NCI-H1436 (cell line): ENCODE measurements at places on chromosomes 3 and 15.

GRCh38 chr3:107662124-107662507 is 139.4 kb downstream of the BBX start:
- DNase-seq = no peak

DNA sequence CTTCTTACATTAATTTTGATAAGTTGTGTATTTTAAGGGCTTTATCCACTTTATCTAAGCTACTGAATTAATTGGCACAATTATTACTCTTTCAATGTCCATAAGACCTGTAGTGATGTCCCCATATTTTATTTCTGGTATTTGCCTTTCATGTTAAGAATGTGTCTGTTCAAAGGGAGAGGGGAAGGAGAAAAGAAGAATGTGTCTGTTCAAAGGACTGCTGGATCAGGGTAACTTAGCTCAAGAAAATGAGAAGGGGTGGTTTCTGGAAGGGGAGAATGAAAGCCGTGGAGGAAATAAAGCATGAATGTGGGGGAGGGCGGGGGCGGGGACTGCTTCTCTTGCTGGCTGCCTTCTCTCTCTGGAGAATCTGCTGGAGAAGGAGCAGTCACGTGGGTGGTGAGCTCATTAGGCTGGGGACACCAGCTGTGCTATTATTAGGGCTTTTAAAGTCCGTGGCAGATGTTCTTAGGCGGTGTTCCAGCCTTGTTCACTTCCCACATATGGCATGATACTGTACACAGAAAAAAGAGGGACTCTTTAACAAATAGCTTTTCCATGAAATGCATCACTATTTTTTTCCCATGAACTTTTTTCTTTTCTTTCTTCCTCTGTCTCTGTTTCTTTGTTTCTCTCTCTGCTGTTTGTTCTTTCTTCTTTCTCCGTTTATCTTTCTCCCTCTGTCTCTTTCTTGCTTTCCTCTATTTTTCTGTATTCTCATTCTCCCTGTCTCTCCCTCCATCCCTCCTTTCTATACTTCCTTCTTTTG is 63.7 kb upstream of the ULK4 start:
- DNase-seq = no peak

DNA sequence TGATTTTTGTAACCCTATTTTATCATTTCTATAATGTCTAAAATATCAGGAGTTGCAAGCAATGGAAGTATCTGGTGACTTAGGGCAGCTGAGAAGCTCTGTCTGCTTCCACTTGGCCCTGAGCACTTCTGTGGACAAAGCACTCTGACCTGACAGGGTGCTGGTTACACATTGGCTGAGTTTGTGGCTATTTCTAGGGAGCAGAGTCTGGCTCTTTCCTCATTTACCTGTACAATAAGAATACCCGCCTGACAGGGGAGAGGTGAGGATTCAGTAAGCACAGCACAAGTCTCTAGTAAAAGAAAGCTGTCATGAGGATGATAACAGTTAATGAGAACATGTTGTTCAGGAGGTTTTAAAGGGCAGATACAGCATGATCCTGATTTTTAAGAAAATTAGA is 33.3 kb upstream of the SPESP1 start:
- DNase-seq = no peak

DNA sequence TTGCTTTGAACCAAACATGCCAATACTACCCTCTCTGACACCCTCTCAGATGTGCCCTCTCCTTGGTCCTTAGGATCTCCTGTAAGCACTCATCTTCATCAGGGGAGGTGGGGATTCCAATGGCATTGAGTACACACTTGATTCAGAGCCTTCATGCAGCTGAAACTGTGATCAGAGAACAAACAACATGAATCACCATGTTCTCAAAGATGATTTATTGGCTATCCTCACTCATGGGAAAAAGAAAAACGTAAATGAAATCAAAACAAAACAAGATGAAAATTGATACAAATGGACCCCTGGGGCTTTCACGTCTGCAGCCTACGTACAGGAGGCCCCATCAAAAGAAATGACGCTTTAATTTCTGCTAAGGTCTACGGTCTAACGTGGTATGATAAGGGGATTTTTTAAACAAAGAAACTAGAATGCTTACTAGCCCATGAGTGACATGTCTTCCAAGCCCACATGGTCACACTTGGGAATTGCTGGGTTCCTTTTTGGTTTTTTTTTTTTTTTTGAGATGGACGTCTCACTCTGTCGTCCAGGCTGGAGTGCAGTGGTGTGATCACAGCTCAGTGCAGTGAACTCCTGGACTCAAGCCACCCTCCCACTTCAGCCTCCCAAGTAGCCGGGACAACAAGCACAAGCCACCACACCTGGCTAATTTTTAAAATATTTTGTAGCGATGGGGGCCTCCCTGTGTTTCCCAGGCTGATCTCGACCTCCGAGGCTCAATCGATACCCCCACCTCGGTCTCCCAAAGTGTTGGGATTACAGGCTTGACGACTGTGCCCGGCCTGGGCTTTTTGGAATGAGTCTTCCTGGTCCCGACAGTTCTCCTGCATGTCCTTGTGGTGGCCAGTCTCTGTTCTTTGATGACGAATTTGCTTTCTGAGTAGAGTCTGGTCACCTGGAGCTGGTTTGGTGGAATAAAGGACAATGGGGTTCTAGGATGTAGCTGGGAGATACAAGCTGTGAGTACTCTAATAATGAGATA is 202.6 kb downstream of the XXYLT1 start:
- DNase-seq = peak; percentile 27

DNA sequence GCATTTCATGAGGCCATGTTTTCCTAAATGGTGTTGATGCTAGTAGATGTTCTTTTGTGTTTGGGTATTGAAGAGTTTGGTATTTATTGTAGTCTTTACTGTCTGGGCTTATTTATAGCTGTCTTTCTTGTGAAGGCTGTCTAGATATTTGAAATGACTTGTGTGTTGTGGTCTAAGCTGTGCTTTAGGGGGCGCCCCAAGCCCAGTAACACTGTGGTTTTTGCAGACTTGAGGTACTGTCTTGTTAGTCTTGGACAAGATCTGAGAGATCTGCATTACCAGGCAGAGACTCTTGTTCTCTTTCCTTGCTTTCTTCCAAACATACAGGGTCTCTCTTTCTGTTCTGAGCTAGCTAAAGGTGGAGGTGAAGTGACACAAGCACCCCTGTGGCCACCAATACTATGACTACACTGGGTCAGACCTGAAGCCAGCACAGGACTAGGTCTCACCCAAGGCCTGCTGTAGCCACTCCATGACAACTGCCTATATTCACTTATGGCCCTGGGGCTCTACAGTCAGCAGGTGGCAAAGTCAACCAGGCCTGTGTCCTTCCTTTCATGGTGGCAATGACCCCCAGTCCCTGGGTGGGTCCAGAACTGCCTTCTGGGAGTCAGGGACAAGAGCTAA is 152.1 kb upstream of the TBC1D5 start:
- DNase-seq = peak; percentile 2

DNA sequence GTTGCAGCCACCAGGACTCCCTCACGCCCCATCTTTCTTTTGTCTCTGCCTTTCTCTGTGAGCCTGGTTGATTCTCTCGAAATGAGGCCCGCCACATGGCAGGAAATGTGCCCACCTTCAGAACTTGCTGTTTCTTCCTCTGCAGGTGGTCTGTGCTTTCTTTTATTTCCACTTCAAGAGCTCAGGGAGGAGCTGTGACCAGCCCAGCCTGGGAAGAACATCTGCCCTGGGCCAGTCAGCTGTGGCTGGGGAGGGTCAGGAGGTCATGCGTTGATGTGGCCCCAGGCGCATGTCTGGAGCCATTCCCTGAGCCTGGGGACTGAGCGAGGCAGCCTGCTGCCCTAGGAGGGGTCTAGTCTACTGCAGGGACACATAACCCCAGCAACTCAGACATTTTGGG is 8.0 kb downstream of the FBLN2 start:
- no peak for DNase-seq
